ENCODE measurements at places on chromosomes 11 and 22.
A peak's percentile ranks its signal among the peaks of the same experiment; 100 is the strongest.

DNA sequence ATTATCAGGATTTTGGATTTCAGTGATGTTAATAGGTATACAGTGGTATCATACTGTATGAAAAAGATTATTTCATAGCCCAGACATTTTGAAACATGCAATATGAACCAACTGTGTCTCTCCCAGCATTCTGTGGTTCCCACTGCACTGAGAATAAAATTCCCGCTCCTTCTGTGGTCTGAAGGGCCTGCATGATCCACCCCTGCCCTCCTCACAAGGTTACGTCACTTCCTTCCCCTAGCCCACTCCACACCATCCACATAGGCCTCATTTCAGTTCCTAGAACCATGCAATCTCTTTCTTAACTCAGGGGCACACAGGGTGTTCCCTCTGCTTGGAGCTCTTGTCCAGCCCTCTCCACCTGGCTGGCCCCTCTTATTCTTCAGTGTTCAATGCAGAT lies 103.1 kb downstream of the TSPAN18 start:
- DNase-seq: no peak

GRCh38 chr11:60913793-60914632 lies at the start of gene TMEM109:
Gene TMEM109, plus strand, starts transcription at chr11:60914158. Its CDS starts 5,536 bp downstream, at chr11:60919694.
- peak; percentile 96 for DNase-seq

- peak; percentile 96 for DNase-seq
Observed at GRCh38 chr11:112881461-112881860, 79.8 kb upstream of the NCAM1 start.

DNA sequence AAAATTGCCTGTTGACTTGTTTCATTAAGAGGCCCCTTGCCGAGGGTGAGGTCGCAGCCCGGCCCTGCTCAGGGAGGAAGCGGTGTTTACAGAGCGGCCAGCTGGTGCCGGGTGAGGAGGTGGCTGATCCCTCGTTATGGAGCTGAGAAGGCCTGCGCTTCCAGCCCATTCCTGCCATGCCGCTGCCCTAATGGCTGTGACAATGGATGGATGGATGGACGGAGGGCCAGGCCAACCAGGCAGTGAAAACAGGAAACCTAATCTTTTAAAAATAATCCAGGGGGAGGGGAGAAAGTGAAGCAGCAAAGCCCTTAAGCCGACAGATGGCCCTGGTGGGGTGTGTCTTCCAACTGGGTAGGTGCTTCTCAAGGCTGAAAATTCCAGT lies 38.5 kb downstream of the BCR start:
- peak; percentile 85 for DNase-seq

- no peak for DNase-seq
Observed at GRCh38 chr11:111391328-111392124, 12.5 kb upstream of the POU2AF1 start.

GRCh38 chr11:34601085-34601444 lies 19.8 kb upstream of the EHF start:
- DNase-seq: no peak

- DNase-seq: no peak
Observed at GRCh38 chr11:107252429-107253161, 205.0 kb downstream of the CWF19L2 start.
